ENCODE measurements at places on chromosomes 1 and 21.

DNA sequence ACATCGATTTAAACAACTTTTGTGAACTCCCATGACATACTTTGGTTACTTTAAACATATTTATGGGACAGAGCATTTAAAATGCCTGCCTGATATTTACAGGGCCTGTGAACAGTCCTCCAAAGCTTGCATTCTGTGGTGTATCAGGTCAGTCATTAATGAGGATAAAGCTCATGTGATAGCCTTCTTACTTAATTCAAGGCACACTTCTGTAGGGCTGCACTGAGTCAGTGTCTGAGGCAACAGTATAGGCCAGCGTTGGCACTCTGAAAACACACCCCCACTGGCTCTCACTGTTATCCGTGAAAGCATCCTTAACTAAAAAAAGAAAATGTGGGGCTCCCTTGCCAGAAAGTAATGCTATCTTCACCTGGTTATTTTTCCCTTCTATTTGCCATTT lies 200.0 kb downstream of the NFIA start:
- no peak for DNase-seq

- no peak for DNase-seq
Observed at GRCh38 chr1:233304489-233305102, 9.1 kb upstream of the PCNX2 start.

DNA sequence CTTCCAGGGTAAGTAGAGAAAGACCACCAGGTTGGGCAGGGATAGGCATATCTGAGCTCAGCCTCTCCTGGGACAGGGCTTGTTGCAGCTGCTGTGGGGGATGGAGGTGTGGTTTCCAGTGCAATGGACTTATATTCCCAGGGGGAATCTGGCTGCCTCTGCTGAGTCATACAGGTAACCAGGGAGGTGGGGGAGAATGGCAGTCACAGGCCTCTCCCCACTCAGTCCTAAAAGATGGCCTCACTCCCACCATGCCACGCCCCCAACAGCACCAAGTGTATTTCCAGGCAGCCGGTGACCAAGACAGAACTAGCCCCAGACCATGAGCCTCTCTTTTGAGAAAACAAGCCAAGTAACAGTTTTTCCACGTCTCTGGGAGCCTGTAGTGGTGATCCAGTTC lies 1240.7 kb downstream of the BRINP3 start:
- DNase-seq: no peak

- DNase-seq: no peak
Observed at GRCh38 chr1:159187033-159187432, 15.6 kb downstream of the CADM3 start.

DNA sequence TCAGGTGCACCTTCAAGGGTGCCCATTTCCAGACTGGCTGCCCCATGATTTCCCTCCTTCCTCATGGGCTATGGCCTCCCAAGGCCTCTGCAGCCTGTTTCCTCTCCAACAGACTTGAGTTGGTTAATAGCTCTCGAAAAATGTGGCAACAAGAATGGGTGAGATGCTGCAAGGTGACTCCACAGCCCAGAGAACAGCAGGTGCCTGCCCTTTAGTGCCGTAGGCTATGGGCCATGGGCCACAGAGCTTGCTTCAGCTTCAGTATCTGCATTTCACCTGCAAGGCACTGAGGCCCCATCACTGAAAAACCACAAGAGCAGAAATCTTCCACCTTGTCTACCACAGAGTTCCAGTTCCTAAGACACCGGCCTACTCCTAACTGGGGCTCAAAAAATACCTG lies 122.0 kb downstream of the ETS2 start:
- no peak for DNase-seq

DNA sequence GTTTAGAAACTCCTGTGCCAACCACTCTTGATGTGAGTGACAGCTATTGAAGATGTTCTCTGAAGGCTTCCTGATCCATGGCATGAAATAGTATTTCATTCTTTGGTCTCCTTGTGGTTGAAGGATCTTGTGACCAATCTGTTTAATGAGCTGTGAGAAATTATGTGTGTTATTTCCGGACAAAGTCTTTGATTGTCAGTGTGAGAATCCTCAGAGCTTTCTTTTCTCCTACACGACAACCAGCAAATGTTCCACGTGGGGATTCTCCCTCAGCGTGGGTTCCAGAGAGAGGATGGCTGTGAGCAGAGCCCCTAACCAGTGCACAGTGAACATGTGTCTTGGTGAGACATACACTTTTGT lies 45.0 kb upstream of the HOOK1 start:
- DNase-seq: no peak

DNA sequence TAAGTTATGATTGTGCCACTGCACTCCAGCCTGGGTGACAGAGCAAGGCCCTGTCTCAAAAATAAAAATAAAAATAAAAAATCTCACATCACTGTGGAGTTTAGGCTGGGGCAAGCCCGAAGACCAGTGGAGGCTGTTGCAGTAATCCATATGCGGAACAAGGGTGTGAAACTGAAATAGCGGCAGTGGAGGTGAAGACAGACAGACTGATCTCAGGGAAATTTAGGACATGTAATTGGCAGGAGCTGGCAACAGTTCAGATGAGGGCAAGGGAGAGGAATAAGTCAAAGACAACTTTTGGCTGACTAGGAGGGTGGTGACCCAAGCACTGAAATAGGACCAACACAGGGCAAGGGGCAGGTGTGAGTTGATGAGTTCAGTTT lies 8.4 kb downstream of the ARMH1 start:
- DNase-seq: no peak

Data from activated CD4-positive, alpha-beta T cell treated with anti-CD3 and anti-CD28 coated beads, Interleukin-2, amount 50 U/mL, for 4 hours (primary cell).